ENCODE measurements at places on chromosomes 16 and 17.

- DNase-seq = no peak
Observed at GRCh38 chr17:2222901-2223616, 80.5 kb downstream of the SMG6 start.

DNA sequence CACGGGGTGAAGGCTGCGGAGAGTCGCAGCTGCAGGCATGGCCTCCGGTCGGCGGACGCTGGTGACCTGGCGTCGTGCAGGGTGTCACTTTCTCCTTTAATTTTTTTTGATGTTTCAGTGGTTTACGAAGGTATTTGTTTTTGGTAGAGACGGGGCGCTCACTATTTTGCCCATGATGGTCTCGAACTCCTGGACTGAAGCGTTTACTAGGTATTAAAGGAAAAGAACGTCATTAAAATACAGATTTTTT is 17.1 kb downstream of the ZNF213 start:
- DNase-seq = no peak

DNA sequence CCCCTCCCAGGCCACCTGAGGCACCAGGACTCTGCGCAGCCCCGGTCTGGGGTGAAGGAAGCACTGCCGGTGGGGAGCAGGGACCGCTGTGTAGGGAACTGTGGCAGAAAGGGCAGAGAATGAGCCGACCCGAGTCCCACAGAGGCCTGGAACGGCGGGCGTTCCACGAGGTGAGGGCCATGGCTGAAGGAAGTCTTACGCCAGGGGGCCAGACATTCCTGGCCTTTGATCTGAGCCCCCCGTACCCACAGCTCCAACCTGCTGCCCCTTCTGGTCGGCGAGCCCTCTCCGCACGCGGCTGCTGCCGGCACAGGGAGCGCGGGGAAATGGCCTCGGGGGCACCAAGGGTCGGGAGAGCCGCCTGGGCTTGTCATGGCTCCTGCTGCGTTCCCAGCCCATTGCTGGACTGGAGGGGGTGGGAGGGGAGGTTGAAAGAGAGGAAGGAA is 1.4 kb upstream of the WNT3 start:
- no peak for DNase-seq

GRCh38 chr16:58582133-58582532 is 47.5 kb downstream of the CNOT1 start:
- DNase-seq = no peak

DNA sequence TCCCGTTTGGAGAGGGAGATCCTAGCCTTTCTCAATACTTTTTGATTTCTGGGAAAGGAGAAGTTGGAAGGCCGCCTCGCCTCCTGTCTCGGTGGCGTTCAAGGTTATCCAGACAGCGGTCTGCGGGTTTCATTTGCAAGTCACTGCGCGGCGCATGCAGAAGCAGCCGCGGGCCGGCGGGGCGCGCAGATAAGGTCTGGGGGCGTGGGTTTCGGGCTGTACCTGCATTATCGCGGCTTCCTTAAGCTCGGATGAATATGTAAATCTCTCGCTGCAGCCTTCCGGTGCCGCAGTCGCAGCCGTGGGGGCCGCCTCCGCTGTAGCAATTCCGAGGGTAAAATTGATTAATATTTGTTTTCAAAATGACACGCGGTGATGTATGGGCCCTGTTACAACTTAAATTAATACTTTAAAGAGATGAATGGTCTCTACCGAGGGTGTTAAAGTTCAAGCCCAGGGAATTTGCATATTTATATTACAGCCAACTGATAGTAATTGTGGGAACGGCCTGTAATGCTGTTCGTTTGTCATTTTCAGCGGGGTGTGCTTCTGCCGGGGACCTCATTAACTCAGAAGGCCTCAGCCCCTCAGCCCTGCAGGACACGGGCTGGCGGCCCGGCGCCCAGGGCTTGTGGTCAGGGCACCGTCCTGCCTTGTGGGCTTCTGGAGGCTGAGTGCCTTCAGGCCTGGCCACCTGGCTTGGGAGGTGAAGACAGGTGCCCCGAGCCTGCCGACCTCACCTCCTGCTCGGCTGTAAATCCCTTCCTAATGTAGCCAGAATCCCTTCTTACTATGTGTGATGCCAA is 99.4 kb downstream of the CYLD start:
- peak; percentile 98 for DNase-seq

GRCh38 chr17:1979182-1979985 is 45.8 kb downstream of the RTN4RL1 start:
- DNase-seq = no peak

DNA sequence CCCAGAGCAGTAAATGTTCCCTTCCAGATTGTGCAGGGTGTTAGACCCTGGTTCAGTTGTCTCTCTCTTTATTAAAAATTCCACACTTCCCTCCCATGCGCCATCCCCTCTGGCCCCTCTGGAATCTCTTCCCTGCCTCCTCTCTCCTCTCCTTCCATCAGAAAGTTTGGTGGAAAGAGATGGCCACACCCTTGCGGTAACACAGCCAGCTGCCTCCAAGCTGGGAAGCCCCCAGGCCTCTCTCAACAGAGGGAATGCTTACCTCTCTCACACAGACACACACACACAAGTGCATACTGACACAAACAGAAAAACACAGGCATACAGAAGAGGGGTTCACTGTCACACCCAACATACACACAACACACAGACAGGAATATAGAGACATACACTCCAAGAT is 220.5 kb downstream of the C16orf78 start:
- no peak for DNase-seq

- no peak for DNase-seq
Observed at GRCh38 chr17:82153295-82153691, 55.3 kb upstream of the FASN start.

GRCh38 chr17:61015966-61016365 is 338.3 kb downstream of the BCAS3 start:
- DNase-seq = no peak

GRCh38 chr17:60563743-60564142 is 36.2 kb upstream of the PPM1D start:
- DNase-seq = no peak

- DNase-seq = no peak
Observed at GRCh38 chr16:74580833-74581232, 26.1 kb downstream of the GLG1 start.

DNA sequence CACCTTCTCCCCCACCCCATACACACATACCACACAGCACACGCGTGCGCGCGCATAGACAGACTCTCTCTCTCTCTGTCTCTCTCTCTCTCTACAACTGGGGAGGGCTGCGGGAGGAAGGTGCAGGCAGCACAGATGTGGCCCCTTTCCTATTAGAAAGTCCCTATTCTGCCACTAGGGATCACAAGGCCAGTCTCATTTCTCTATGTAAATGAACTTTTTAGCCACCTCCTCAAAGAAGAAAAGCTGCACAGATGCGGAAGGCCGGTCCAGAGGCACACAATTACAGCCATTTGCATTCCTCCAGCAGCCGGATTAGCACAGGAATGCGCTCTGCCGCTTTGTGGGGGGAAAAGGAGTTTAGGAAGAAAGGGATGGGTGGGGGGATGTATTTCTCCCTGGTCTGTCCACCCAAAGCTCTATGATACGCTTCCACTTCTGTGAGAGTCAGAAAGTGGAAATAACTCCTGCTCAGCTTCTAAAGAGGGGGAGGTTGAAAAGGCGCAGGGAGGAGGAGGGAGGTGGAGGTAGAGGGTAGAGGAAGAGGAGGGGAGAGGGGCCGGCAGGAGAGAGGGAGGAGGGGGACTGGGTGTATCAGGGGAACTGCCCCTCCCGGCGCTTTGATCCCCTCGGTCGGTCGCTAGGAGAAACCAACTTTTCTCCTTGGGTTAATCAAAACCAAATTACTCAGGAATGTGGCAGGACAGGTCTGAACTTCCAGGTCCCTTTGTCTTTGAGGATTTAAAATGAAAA is 11.7 kb downstream of the ZFHX3 start:
- DNase-seq = peak; percentile 67

- no peak for DNase-seq
Observed at GRCh38 chr16:27736431-27736830, 186.5 kb downstream of the KATNIP start.

DNA sequence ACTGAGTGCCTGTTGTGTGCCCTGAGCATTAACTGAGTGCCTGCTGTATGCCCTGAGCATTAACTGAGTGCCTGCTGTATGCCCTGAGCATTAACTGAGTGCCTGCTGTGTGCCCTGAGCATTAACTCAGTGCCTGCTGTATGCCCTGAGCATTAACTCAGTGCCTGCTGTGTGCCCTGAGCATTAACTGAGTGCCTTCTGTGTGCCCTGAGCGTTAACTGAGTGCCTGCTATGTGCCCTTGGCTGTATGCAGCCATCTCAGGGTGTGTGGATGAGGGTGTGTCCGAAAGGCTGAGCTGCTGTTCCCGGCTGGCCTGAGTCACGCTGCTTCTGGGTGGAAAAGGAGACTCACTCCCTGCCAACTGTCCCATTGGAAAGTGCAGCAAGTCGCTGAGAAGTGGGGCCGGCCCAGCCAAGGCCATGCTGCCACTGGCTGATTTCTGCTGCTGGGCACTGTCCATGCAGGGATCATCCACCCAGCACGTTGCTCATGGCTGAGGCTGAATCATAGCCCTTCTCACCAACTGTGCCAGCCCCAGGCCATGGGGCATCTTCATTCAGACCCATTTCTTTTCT is 113.8 kb downstream of the OR1D5 start:
- DNase-seq = no peak

GRCh38 chr16:55832773-55833691 is at the start of gene CES1:
TSS of gene CES1 (minus strand) at chr16:55833096. CDS start at chr16:55833055, 41 bp downstream.
- peak; percentile 32 for DNase-seq

GRCh38 chr17:17921192-17922069 is 50.8 kb downstream of the TOM1L2 start:
- no peak for DNase-seq

- no peak for DNase-seq
Observed at GRCh38 chr17:65633146-65633881, 71.9 kb upstream of the AXIN2 start.

DNA sequence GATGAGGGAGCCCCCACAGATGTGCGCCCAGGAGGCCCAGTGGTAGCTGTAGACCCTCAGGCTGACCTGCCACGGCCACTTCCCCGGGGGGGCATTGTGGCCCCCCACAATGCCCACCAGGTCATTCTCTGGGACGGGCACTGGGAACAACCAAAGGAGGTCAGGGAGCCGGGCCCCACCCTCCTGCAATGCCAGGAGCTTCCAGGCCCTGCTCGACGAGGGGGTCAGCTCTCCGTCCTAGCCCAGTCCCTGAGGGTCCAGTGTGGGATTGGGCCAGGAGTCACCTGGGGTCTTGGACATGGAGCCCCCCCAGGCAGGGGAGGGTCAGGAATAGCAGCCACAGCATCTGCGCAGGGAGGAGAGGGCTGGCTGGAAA is 7.0 kb downstream of the TPSD1 start:
- no peak for DNase-seq

All from hematopoietic multipotent progenitor cell treated with erythropoietin and hydrocortisone succinate and interleukin-3 and kit ligand, for 4 days (in vitro differentiated cells).